M059J (cell line): ENCODE measurements at places on chromosomes 4 and X. TPM values are rescaled to one million over a fixed set of nuclear protein-coding genes. Genes with fewer than 3 reads are reported as not detected.

Gene TRPC5OS
- total RNA-seq, result not detected in 2 replicates

Gene ASB9
- 8.2 and 16.0 TPM in 2 replicates for total RNA-seq

- DNase-seq, result no peak
These were observed 140.9 kb downstream of the SPATA18 start for GRCh38 chr4:52192001-52192400.

- DNase-seq, result no peak
These were observed 95.8 kb downstream of the FAM53A start for GRCh38 chr4:1588306-1588705.

Gene MTTP
- total RNA-seq, result 0.22 and 1.9 TPM in 2 replicates

DNA sequence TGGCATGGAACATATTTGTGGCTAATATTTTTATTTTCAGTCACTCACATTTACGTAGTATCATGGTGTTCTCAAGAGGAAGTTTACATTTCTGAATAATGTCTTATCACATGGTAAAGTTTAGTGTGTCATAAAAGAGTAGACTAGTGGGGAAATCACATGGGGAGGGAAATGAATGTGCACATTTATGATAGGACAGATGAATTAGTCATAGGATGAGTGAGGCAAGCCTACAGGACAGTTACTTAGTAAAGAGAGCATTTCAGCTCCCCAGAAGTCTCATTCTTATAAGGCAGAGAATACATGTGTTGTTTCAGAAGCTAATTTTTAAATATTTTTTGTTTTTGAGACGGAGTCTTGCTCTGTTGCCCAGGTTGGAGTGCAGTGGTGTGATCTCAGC lies 6.2 kb downstream of the GK start:
- peak; percentile 70 for DNase-seq

DNA sequence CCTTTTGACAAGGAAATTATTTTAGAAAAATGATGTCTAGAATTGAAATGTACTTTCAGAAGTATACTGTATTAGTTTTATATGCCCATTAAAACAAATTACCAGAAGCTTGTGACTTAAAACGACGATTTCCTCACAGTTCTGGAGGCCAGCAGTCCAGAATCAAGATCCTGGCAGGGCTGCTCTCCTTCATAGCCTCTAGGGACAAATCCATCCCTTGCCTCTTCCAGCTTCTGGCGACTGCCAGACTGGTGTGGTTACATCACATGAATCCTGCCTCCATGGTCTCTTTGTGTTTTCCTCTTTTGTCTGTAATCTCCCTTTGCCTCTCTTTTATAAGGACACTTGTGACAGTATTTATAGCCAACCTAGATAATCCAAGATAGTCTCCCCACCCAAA lies 97.1 kb downstream of the IQCM start:
- no peak for DNase-seq

DNA sequence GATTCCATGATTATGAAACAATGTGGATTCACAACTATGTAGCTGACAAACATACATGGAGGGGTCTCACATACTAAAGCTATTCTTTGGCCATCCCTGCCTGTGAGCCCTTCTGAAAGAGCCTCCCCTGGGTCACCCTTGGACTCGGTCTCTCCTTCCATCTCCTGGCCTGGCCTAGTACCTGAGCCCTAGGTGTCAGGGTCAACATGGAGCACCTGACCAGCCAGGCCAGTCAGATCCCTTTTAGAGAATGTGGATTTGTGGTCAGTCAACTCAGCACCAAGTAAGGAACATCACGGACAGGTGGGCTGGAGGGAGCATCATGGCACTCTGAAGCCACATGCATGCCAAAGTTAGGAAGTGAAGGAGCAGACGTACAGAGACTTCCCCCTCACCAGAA lies 16.3 kb downstream of the ATP8A1 start:
- DNase-seq, result no peak

DNA sequence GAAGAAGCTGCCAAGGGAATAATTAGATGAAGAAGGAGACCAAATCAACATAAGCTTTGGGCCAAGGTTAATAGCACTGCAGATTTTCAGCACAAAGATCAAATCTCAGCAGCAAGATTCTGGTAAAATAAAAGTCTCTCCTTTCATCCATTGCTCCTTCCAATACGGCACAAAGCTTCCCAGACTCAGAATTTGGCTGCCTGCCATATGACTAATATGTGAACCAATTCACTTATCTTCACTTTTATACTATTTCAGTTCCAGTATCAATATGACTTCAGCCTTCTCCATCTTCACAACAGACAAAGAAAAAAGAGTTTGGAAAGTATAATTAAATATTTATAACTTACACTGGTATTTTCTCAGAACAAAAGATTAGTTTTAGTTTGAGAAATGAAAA lies 978.3 kb upstream of the GRID2 start:
- DNase-seq, result peak; percentile 5

DNA sequence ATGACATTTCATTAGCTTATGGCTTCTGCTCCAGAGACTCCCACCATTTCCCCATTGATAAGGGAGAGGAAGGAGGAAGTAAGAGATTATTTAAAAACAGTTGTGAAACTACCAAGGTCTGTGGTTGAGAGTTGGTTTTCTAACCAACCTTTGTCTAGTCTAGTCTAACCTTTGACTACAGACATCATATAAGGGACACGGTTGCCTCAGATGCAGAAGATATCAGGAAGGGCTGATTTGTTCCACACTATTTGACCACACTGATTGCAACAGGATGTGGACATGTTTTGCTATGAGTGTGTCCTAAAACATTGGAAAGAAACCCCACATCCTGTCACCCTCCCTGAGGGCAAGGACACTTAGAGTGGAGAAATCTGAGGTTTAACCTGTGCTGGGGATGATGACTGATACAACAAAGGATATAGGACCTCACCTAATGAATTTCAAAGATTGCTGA lies 53.0 kb downstream of the COQ2 start:
- peak; percentile 88 for DNase-seq

GRCh38 chr4:155496294-155496626 lies 119.5 kb upstream of the MAP9 start:
- DNase-seq, result no peak

DNA sequence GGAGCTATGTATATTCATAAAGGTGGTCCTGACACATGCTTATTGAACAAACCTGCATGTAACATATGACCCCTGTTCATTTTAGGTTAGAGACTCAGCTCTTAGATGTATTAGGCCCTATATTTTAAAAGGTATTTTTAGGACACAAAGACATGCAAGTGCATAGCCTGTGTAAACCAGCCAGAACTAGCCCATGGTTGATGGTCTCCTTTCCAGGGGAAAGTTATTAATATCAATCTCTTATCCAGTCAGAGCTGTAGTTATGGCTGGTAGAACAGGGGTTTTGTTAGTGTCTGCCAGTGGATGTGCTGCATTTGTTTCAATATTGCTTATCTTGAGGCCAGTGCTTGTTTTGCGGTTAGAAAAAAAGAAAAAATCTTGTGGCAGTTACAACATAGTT lies 488.6 kb downstream of the KCTD8 start:
- no peak for DNase-seq

DNA sequence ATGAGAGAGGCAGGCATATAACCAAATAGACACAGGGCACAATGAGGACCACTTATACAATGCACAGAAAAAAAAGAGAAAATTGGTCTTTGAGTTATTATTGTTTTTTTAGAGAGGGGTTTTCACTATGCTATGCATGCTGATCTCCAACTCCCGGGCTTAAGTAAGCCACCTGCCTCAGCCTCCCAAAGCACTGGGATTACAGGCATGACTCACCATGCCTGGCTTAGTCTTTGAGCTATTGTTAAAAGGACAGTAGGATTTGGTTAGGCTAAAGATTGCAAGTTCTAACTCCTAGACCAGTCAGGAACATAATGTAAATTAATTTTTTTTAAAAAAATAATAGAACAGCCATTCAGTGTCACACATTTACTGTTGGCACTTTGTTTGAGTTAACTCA lies 340.1 kb downstream of the GPAT3 start:
- peak; percentile 43 for DNase-seq

Gene FRYL
- 46.7 and 70.4 TPM in 2 replicates for total RNA-seq

DNA sequence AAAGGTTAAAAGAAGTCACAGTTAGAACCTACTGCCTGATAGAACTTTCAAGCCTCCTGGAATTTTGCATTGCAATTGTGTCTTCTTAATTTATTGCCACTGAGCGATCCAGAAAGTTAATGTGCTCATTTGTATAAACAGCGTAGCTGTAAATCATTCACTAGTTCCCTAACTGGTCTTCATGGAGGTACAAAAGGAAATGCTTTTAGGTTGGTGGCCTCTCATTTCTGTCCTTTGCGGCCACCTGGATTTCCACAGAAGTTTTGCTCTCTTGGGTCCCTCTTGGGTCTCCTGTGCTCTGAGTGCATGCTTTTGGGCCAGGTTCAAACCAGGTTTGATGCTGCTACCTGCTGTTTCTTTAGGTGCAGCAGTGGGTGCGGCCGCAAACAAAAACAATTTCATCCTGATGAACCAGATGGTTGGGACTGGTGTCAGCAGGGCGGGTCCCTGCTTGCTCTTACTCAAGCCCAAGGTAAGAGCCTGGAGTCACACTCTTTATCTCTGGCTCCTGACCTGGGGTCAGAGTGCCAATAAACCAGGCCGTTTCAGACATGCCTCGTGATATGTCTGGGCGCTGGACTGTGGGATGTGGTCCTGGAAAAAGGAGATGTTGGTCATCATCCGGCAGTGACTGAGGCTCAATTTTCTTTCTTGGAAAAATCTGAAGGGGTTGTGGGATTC lies 270.1 kb downstream of the PTTG2 start:
- no peak for DNase-seq

DNA sequence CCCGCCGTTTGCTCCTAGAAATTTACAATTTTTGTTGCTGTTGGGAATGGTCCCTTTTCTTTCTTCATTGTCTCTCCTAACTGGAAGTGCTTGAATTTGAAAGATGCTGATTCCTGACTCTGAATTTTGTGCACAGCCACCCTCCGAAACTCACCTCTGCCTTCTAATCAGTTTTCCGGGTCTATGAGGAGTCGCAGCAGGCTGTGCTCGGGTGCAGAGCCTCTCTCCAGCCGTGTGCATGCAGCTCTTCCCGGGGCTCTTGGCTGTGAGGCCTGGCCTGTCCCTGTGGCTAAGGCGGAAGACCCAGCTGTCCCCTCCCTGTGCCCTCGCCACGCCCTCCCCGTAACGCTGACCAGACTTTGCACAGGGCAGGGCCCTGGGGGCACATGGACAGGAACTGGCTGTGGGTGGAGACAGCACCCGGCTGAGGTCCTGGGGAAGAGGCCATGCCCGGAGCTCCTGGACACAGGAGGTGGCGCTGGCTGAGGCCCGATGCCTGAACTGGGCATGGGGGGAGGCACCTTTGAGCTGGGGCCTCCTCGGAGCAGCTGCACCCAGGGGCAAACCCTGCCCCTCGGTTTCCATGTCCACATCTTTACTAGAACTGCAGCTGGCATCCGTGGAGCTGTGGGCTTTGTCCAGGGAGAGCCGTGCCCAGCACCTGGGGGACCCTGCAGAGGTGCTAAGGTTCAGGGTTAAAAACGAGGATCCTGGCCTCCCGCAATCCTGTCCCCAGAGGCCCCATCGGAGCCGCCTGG lies 32.6 kb upstream of the SPON2 start:
- DNase-seq, result no peak

DNA sequence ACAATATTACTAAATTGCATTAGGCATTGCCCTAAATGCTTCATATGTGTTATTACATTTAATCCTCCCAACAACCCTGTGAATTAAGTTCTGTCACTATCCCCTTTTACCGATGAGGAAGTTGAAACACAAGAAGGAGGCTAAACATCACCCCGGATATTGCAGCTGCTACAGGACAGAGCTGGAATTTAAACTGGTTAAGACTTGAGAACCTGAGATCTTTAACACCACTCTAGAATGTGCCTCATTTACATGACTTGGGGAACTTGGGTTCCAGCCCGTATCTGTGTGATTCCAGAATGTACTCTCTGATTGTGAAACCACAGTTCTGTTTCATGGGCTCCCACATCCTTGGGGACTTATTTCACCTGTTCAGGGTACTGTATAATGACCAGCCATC lies 165.1 kb upstream of the PPARGC1A start:
- DNase-seq, result no peak

DNA sequence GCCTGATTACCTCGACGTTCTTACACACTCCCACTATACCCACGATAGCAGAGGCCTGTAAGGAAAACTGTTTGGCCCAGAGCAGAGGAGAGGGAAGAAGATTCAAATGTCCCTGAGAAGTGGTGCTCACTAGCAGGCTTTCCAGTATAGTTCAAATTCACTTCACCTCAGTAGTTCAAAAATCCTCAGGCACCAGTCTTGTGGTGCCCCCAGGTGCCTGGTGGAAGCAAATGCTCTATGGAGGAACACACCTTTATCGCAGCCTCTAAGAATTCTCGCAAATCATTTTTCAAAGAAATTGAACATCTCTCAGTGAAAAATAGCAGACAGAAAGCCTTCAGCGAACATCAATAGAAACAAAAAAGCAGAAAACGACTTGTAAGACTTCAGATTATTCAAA lies 12.2 kb upstream of the MTMR1 start:
- peak; percentile 48 for DNase-seq

- peak; percentile 68 for DNase-seq
These were observed 33.0 kb upstream of the RAPGEF2 start for GRCh38 chr4:159069922-159070321.

Gene SYTL4
- 9.1 and 13.3 TPM in 2 replicates for total RNA-seq

DNA sequence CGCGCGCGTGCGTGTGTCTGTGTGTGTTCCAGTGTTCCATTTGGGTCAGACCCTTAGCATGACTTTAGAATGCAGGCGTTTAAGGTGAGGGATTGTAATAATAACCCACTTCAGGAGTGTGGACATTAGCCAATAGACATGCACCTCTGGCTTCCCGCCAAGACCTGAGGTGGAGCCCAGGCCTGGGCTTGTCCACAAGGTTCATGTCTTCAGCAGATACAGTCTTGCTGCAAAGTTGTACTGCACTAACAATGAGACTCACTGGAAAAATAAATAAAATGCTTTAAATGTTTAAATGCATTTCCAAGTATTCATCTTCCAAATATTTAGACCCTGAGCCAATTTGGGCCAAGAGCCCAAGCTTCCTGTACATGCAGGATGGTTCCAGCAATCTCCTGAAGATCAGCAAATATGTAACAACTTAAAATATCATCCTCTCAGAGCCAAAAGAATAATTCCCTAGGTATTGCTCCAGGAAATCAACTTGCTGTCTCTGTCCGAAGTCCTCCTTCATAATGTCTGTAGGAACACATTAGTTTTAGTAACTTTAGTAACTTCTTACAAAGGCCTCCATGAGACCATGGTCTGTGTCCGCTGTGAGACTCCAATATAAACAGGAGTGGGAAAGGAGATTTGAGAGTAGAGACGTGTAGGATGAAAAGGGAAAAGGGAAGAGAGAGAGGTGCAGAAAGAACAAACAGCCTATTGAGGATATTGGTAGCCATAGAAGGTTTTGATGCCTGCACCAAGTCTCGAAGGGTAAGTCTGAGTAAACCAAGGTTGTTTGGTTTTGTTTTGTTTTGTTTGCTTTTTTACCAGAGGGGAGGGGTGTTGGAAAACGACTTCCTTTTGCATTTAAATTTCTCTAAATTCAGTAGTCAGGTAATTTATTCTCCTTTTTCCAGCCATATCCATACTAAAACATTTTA lies 98.5 kb upstream of the KLF3 start:
- DNase-seq, result peak; percentile 53

GRCh38 chr4:102786279-102786678 lies 25.5 kb upstream of the MANBA start:
- no peak for DNase-seq

- no peak for DNase-seq
These were observed 42.5 kb upstream of the BBS12 start for GRCh38 chr4:122689972-122690371.

- no peak for DNase-seq
These were observed 71.3 kb downstream of the PAK3 start for GRCh38 chrX:111167334-111167733.

GRCh38 chrX:136168929-136169735 lies 21.8 kb downstream of the FHL1 start:
- peak; percentile 100 for DNase-seq
